ENCODE measurements at places on chromosomes 11 and 22.

- DNase-seq = no peak
These were observed 100.9 kb downstream of the SYN3 start for GRCh38 chr22:32957200-32957803.

DNA sequence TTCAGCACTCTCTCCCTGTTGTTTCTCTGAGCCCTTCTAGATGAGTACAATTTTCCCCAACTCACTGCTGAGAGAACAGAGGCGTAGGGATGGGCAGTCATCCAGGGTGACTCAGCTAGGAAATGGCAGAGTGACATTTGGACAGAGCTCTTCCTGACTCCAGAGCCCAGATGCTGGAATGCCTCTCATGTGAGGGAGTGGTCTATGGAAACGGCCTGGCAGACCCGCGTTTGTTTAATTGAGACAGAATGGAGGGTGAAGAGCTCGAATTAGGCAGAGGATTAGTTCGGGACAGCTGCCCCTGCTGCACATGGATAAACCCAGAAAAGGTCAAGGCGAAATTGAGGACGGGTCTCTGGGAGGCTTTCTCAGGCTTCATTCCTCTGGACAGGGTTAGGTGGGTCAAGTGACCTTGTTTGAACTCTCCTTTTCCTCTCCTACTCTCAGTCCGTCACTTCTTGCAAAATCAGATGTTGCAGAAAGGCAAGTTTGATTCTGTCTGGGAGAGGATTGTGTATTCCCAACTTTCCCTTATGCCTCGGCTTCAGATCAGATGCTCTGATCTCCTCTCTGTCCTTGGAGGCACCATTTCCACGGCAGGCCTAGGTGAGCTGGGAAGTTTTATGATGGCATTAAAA, 7.6 kb upstream of the LMO2 start:
- DNase-seq = no peak

GRCh38 chr11:19810852-19811251, 98.2 kb downstream of the NAV2 start:
- no peak for DNase-seq

DNA sequence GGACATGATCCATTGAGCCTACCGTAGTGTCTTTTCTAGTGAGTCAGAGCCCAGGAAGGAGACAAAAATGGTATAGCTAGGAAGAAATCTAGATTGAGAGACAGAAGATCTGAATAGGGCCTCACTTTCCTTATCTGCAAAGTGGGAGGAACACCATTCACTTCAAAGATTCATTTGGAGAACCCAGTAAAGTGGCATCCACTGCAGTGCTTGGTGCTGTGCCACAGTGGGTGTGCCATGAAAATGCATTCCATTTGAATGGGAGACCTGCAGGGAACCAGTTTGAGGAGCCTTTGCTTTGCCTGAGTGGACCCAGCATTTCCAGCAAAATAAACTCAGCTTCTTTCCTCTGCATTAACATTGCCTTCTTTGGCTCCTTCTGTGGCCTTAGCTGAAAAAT, 470.5 kb upstream of the CADM1 start:
- DNase-seq = no peak

DNA sequence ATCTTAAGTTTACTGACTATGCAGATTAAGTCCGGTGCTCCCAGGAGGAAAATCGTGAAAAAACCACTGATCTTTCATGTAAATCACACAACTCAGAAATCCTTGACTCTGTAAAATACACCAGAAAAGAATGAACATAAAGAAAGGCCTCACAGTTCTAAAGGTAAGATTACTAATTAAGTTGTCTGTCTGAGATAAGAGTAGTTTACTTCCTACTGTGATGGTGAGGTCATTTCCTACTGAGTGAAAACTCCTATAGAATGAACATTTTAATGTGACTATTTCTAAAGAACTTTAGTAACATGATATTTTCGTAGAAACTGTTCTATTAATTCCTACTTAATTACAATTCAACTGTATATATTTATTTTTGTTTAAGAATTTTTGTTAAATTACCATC, 774.4 kb upstream of the CHORDC1 start:
- DNase-seq = no peak

DNA sequence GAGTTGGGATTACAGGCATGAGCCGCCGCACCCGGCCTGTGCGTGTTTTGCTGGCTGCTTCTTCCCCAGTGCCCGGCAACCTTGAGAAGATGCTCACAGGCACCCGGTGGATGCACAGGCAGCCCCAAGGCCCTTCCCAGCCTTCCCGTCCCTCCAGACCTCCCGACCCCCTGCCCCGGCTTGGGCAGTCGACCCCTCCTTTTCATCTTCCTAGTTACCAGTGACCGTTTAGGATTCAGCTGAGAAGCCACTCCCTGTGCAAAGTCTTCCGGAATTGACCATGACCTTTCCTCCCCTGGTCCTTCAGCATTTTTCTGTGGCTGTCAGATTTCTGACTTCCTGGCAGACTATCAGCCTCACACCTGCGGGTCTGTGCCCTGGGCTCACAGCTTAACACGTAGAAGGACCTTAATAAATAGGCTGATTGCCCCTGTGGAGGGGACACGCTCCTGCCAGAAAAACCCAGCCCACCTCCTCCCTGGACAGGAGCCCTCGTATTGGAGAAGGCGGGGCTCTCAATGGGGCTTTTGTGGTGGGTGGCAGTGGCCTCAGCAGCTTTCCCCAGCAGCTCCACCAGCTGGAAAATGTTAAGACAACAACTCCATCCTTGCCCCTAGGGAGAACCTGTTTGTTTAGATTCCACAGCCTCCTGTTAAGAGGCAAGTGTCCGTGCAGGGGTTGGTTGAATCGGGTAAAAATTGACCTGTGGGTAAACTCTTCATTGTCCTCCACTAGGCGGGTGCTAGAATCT, 10.4 kb upstream of the ANO1 start:
- no peak for DNase-seq

- no peak for DNase-seq
These were observed 65.6 kb downstream of the FAM168A start for GRCh38 chr11:73532310-73532709.

DNA sequence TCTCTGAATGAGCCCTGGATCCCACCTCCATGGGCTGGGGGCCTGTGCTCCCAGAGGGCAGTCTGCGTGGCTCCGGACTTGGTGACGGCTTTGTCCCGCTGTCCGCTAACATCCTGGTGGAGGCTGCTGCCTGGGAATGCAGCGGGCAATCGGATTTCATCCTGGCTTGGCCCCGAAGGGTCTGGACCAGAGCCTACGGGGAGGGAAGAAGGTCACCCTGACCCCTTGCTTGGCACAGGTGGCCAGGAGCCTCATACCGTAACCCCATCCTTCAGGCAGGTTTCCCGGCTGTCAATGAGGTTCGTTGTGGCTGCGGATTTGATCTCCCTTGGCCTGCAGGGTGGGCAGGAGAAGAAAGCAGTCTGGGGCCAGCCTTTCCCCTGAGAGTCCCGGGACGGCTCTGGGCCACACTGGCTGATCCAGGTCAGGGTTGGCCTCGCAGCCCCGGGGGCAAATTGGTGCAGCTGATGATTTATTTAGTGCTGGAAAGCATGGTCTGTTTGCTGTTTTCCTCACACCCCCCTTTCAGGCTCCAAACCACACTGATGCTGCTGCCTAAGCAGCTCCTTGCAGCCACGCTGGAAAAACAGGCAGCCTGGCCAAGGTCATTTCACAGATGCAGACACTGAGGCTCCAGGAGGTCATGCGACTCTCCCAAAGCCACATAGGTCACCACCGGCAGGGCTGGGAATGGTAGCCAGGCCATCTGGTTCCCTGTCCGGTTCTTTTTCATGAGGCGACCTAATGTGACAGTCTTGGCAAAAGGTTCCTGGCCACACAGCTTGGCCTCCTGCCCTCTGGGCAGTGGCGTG, 15.0 kb downstream of the PRDM11 start:
- DNase-seq = no peak

GRCh38 chr11:129951866-129952262, 50.8 kb downstream of the PRDM10 start:
- no peak for DNase-seq

DNA sequence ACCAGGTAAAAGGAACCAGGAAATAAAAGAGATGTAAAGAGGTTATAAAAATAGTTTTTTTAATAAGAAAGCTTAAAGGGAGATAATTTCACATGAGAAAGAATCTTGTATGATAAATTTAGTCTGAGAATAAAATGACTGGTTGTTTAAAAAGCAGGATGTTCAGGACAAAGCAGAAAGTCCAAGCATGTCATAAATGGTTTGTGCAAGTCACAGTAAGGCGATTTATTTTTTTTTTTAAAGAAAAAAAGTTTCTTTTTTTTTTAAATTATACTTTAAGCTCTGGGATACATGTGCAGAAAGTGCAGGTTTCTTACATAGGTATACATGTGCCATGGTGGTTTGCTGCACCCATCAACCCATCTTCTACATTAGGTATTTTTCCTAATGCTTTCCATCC, 30.8 kb downstream of the GLYATL2 start:
- DNase-seq = no peak
